NCI-H2107 (cell line): ENCODE measurements at places on chromosomes 11 and 22.

- DNase-seq = no peak
Measured at GRCh38 chr11:66789097-66789890, 53.9 kb upstream of the RCE1 start.

DNA sequence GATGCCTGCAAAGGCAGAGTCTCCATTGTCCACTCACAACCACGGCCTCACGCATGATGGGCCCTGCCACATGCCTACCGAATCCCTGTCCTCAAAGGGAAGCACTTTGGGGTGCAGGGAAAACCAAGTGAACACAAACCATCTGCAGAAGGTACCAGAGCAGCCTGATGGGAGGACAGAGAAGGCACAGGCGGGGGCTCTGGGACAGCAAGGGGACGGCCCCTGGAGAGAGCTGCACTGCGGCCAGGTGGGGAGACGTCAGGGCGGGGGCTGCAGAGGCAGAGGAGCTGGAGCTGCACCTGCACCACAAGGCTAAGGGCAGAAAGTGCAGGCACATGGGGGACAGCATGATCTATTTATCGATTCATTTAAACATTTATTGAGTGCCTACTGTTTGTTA, 1056.0 kb downstream of the TBC1D22A start:
- DNase-seq = no peak

DNA sequence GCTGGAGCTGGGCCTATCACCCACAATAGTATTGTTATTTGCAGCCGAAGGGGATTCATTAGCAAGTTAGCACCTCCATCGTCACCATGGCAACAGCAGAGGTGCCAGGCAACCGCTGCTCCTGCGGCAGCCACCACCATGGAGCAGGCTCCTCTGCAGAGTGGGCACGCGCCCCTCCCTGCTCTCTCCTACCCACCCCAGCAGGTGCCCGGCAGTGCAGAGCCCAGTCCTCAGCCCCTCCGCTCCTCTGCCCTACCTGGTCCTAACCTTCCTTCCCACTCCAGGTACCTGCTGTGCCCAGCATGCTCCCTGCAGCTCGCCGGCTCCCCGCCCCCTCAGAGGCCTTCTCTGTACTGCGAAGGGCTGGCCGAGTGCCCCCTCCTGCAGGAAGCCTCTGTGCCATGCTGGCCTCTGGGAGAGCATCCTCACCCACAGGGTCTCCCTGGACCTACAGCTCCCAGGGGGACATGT, 3.6 kb downstream of the DUSP8 start:
- no peak for DNase-seq

DNA sequence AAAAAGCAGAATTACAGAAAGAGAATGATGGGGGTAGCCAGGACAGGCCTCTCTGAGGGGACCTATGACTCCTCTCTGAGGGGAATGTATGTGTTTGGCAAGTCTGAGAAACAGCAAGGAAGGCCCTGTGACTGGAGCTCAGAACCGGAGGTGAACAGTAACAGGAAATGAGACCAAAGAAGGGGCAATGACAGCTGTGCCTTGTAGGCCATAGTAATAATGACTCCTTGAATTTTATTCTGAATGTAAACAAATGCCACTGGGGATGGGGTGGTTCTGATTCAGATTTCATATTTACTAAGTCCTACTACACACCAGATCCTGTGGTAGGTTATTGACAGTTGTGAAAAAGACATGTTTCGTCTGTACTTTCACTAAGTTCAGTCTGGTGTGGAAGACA, 52.8 kb upstream of the APOA1 start:
- DNase-seq = no peak

DNA sequence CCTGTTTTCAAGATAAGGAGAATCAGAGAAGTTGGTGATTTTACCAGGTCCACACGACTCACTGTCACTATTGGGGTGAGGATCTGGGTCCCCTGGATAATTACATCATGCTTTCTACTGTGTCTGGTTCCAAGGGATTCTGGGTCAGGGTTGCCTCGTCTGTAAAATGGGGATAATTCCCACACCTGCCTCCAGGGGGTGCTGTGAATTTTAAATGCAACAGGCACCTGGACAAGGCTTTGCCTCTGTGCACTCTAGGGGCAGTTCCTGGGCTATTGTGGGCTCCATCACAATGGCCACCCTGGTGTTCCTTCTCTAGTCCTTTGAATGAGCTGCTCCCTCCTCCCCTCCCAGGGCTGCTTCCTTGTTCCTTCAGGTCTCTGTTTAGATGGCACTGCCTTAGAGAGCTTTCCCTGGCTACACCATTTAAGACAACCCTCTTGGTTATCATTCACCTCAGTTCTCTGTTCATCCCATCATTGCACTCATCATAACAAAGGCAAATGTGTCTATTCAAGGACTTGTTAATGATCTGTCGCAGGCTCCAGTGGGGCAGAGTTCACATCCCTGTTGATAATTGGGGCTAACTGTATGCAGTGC, 178.6 kb downstream of the MIAT start:
- DNase-seq = no peak

DNA sequence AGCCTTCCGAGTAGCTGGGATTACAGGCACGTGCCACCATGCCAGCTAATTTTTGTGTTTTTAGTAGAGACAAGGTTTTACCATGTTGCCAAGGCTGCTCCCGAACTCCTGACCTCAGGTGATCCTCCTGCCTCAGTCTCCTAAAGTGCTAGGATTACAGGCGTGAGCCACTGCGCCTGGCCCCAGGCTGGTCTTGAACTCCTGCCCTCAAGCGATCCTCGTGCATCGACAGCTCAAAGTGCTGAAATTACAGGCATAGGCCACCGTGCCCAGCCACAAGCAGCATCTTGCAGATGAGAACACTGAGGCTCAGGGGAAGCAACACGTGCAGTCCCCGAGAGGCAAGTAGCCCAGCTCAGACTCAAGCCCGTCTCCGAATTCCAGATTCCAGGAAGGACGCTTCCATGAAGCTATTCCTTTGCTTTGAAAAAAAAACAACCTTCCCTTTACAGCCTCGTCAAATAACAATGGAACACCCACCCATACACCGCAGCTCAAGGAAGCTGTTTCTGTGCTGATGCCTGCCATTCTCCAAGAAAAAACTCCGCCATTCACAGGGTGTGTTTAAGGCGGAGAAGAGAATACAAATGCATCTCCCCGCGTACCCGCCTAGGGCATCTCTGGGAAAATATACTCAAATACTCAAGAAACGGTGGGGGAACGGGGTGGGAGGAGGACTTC, 34.5 kb upstream of the PDGFB start:
- no peak for DNase-seq

DNA sequence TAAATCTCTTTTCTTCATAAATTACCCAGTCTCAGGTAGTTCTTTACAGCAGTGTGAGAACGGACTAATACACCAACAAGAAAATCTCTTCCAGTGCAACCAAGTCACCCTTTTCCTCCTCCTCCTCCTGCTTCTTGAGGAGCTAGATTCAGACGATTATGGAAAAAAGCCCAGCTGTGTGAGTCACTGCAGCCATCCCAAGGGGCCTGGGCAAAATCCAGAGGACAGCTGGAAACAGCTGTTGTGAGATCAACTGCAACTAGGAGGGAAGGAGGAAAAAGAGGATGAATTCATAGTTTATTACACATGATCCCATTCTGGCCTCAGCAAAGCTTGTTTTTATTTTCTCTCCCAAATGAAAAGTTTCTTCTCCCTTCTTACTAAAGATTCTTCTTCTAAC, 32.9 kb downstream of the RBFOX2 start:
- DNase-seq = no peak

- no peak for DNase-seq
Measured at GRCh38 chr11:22786475-22786874, 43.1 kb downstream of the SVIP start.

DNA sequence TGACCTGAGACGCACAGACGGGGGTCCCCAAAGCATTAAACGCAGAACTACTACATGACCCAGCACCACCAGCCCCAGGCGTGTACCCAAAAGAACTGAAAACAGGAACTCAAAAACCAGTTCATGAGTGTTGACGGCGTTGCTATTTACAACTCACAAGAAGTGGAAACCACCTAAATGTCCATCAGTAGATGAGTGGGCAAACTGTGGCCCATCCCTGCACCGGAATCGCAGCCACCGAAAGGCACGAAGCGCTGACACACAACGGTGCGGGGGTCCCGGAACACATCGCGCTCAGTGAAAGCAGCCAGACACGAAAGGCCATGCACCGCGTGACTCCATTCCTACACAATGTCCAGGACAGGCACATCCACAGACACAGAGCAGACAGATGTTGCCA, 79.2 kb downstream of the TRMU start:
- no peak for DNase-seq

DNA sequence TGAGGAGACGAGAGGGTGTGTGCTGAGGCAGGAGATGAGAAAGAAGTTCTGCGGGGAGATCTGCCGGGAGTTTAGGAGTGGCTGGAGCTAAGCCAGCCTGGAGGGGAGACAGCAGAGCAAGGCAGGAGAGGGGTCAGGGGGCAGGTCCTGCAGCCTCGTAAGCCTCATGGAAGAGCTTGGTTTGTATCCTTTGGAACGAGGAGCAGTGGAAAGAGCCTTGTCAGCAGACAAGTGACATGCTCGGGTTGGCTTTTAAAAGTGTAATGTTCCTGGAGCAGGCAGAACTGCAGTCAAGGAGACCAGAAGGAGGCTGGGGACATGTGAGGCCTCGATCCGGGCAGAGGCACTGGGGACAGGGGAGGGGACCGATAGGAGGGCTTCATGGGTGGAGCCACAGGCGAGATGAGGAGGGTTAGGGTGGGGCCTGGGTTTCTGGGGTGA, 21.4 kb upstream of the TUB start:
- DNase-seq = no peak

DNA sequence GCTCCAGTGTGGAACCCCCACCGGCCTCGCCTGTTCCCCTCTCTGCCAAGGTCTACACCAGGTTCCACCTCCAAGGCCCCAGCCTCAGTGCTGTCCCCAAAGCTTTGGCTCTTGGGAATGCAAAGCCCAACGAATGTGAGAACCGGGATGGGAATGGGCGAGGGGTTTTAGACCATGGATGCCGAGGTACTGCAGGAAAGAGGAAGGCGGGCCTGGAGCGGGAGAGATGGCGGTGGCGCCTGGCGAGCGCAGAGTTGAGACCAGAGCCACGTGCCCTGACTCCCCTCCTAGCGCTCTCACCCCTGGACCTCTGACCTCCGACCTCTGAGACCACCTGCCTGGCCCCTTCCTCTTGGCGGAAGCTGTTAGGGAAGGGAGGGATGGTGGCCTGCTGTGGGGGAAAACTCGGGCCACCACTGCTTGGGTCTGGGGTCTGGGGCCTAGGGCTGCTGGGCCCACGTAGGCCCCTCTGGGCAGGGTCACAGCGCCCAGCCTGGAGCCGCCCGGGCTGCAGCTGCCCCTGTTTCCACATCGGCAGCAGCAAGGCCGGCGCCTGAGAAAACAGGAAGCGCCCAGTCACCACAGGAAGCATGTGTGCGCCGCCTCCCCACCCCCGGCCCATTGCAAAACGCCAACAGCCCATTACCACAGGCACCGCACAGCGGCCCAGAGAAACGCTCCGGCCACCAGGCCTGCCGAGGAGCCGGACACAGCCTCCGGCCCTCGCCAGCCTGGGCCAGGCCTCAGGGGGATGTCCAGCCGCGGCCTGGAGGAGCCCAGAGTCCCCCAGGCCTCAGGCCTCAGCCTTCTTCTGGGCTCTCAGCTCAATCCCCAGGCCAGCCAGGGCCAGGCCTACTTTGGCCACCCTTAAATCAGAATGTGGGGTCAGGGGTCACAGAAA, 13.8 kb upstream of the SLC39A13 start:
- DNase-seq = no peak

- no peak for DNase-seq
Measured at GRCh38 chr11:104259121-104259610, 95.2 kb upstream of the PDGFD start.

DNA sequence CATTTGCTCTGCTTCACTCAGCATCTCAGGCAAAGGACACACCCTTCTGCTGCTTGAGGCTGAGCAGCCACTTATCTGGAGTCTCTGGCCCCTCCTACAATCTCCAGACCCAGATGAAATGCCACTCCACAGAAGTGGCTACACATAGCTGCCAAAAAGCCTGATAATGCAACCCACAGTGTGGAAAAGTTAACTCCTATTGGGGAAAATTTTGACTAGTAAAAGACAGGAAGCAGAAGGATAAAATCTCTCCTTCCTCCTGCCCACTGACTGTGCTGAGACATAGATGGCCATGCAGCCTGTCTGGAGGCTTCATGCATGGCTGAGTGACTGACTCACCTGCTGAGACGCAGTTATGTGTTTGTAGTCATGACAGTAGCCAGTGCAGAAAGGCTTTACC, 92.3 kb upstream of the TEAD1 start:
- peak; percentile 8 for DNase-seq

GRCh38 chr22:29463629-29464028, 16.4 kb upstream of the NEFH start:
- no peak for DNase-seq

DNA sequence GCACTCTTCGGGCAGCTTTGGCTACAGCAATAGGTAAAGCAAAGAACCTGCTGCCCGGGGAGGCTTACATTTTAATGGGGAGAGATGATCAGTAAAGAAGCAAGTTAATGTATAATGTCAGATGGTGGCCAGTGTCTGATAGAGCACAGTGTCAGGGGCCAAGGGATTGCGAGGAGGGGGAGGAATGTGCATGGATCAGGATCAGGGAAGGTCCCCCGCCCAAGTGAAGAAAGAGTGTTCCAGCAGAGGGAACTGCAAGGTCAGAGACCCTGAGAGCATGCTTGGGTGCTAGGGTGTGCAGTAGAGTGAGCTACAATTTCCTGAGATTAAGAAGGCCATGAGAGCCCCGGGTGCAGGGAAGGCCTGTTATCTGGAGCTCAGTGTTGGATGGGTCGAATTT, 39.7 kb downstream of the TIMP3 start:
- no peak for DNase-seq

DNA sequence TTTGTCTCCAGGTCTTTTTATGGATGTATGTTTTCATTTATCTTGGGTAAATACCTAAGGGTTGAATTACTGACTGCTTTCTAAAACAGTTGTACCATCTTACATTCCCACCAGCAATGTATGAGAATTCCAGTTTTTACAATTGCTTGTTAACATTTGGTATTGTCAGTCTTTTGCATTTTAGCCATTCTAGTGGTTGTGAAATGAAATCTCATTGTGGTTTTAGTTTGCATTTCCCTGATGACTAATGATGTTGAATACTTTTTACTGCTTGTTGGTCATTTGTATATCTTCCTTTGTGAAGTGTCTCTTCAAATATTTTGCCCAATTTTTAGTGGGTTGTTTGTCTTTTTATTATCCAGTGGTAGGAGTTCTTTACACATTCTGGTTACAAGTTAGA, 92.8 kb downstream of the ARFGAP2 start:
- no peak for DNase-seq

- no peak for DNase-seq
Measured at GRCh38 chr11:770642-771616, 6.4 kb downstream of the GATD1 start.

GRCh38 chr22:42734406-42734805, 13.7 kb upstream of the A4GALT start:
- DNase-seq = no peak
